ENCODE measurements at places on chromosomes 16 and 17.

- DNase-seq = no peak
Measured at GRCh38 chr17:75835654-75835987, 8.6 kb downstream of the UNC13D start.

DNA sequence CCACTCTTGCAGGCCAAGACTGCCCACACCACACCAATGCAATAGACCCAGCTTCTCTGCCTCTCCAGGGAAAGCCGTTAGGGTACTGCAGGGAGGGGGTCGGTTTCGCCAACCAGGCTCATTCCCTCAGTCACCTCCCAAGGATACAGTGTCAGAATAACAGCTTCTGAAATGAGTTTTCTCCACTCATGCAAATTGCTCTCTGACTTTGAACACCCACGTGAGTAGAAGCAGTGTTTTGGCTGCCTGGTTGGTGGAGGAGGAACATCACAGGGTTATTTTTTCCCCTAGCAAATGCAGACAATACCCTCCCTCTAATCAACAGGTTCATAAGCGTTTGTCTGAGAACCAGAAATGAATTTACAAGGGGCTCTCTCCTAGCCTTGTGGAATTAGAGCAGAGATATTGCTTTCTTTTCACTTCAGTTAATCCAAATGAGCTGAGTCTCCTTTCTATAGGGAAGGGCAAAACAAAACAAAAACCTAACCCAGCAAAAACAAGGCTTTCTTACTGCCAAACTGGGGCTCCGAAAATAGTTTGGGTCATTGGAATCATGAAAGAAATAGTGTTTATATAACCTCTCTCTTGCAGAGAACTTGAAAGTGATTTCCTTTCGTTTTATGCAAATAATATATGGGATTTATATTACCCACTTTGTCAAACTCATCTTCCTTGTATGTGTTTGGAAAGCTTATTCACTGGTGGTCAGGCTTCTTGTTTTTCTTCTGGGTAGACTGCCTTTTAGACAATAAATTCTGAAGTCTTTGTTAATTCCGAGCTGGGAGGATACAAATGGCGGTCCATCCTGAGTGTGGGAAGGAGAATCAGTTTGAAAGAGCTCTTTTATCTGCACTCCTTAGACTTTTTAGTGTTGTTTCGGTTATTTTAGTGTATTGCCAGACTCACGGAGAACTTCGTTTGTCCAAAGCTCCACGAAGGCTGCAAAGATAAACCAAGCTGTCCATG is 229.9 kb downstream of the MSI2 start:
- no peak for DNase-seq

DNA sequence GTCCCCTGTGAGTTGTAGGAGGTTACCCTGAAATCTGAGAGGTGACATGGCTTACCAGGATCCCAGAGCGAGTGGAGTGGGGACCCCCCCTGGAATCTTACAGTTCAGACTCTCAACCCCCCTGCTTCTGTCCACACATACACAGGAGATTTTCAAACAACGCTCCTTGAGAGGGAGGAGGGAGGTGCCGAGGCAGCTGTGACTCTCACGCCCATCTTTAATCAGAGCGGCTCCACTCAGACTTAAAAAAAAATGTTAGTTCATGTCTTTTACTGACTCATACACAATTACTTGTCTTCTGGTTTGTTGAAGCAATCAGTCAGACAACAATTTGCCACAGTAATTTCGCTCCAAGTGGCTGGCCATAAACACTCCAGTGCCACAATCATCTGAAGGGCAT is 15.4 kb upstream of the TMEM220 start:
- no peak for DNase-seq

GRCh38 chr17:48747445-48748363 is 19.2 kb upstream of the HOXB13 start:
- DNase-seq = no peak

DNA sequence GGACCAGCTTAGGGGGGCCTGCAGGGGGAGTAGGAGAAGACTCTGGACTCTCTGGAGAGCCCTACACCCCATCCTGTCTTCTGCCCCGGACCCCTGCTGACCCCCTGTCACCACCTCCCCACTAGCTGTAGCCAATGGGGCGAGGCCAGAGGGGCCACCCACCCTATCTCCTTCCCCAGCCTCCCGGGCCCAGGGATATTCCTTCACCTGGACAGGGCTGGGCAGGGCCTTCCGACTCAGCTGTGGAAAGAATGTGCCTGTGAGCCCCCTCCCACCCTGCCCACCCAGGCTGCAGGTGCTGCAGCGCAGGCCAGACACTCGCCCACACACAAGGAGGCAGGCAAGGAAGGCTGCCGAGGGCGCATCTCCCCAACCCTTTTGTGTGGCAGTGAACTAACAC is 23.0 kb downstream of the TSPOAP1 start:
- no peak for DNase-seq

DNA sequence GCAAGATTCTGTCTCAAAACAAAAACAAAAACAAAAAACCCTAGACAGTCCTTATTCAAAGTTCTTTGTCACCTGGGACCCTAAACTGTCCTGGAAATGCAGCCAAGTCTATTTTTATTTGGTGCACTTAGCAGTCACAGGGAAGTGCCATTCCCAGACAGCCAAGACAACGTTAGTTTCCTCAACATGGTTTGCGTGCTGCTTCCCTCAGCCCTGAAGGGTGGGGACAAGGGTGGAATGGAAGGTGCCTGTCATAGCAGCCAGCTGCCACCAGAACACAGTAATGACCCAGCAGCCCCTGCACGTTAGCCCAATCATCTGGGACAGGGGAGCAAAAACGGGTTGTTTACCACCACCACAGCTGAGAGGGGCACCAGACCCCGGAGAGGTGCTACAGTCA is 16.9 kb downstream of the CREBBP start:
- no peak for DNase-seq

DNA sequence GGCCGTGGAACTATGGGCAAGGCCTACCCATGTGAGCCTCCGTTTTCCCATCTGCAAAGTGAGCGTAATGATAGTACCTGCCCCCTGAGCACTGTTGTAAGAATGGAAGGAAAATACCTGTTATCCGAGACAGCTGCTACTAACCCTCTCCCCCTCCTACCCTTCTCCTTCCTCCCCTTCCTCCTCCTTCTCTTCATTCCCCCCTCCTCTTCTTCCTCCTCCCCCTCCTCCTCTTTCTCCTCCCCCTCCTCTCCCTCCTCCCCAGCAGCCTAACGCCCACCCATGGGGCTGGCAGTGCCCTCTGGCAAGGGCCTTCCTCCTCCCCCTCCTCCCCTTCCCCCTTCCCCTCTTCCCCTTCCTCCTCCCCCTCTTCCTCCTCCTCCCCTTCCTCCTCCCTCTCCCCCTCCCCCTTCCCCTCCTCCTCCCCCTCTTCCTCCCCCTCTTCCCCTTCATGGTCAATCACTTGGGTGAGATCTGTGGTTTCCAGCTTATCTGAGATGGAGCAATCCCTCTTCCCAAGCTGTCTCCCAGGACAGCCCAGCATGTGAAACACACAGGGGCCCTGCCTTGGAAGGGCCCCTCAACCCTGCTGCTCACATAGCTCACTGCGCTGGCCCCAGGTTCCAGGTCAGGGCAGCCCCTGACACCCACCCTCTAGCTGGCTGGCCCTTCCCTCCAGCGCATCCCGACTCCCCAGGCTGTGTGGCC is 6.4 kb downstream of the ZFPM1 start:
- DNase-seq = no peak

GRCh38 chr17:17056156-17056539 is 13.9 kb downstream of the MPRIP start:
- peak; percentile 17 for DNase-seq

DNA sequence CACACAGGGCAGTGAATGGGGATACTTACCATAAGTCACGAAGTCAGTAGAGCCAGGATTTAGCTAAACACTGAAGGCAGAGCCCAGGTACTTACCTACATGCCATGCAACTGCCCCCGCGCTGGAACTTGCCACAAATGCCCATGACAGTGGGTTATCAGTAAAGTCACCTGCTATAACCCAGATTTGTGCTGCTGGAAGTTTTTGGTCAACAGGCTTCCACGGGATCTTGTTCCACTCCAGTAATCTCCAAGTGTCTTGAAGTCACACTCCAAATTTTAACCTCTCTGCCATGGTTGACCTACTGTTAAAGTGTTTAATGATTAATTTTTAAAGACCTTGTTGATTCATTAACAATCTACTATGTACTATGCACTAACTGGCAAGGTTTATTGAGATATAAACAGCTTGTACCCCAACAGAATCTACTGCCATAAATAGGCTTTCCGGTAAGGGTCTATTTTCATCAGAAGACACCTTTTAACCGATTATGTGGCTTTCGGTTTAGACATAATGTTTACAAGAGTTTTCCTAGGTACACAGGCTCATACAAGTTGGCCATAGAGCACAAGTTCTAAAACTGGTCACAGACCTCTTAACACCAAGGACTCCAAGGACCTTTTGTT is 6.3 kb upstream of the SLC5A11 start:
- DNase-seq = no peak

- DNase-seq = no peak
Measured at GRCh38 chr17:5352681-5353289, 66.7 kb downstream of the NUP88 start.

DNA sequence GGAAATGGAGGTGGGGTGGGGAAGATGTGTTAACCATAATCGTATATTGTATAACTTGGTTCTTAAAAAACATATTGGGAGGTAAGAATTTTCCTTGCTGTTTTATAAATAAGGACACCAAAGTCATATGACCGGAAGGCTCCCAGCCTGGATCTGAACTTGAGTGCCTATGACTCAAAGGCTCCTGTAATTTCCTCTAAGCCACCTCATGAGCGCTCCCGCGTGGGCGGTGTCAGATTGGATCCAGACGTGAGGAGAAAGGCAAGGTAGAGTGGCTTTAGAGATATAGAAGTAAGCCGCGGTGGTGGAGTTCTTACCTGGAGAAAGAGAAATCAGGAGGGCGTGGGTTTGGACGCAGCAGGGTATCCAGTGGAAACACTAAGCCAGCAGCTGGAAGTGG is 196.2 kb upstream of the NLRP1 start:
- DNase-seq = no peak

- no peak for DNase-seq
Measured at GRCh38 chr17:4340914-4341615, 25.4 kb downstream of the UBE2G1 start.

- peak; percentile 60 for DNase-seq
Measured at GRCh38 chr17:79809530-79810129, 12.8 kb upstream of the CBX8 start.

- DNase-seq = peak; percentile 43
Measured at GRCh38 chr17:12422651-12423050, 243.0 kb upstream of the MYOCD start.

- no peak for DNase-seq
Measured at GRCh38 chr16:1311738-1312466, 2.5 kb downstream of the UBE2I start.

GRCh38 chr17:73400915-73401545 is 89.2 kb upstream of the CDC42EP4 start:
- no peak for DNase-seq

- no peak for DNase-seq
Measured at GRCh38 chr17:65359016-65359415, 202.4 kb downstream of the AXIN2 start.

DNA sequence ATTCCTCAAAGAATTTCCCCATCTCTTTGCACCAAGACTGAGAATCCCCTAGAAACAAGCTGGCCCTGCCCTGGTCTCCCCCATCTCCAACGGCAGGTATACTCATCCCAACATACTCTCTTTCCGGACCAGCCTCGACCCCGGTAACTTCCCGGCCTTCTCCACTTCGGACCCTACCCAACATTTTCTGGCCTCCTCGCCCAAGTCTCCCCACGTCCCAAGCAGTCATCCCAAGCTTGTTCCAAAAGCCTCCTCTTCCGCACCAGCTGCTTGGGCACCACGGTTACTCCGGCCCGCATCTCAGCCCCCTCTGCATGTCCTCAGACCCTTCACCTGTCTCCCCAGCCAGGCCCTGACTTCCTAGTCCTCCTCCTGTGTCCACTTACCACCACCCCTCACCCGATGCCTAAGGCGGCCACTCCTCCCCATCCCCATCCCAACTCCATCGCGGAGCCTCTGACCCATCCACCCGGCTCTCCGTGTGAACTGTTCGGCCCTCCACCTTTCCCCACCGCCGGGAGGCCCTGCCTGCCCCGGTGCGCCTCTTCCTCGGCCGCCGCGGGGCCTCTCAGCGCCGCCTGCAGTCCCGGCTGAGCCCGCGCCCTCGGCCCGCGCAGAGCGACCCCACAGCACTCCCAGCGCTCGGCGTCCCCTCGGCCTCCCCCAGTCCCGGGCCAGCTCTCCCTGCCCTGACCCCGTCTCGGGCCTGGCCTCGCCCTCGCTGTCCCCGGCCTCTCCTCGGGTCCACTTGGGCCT is 994 bp downstream of the PITPNA start:
- DNase-seq = peak; percentile 35

- no peak for DNase-seq
Measured at GRCh38 chr16:10777356-10777755, 33.7 kb downstream of the NUBP1 start.

DNA sequence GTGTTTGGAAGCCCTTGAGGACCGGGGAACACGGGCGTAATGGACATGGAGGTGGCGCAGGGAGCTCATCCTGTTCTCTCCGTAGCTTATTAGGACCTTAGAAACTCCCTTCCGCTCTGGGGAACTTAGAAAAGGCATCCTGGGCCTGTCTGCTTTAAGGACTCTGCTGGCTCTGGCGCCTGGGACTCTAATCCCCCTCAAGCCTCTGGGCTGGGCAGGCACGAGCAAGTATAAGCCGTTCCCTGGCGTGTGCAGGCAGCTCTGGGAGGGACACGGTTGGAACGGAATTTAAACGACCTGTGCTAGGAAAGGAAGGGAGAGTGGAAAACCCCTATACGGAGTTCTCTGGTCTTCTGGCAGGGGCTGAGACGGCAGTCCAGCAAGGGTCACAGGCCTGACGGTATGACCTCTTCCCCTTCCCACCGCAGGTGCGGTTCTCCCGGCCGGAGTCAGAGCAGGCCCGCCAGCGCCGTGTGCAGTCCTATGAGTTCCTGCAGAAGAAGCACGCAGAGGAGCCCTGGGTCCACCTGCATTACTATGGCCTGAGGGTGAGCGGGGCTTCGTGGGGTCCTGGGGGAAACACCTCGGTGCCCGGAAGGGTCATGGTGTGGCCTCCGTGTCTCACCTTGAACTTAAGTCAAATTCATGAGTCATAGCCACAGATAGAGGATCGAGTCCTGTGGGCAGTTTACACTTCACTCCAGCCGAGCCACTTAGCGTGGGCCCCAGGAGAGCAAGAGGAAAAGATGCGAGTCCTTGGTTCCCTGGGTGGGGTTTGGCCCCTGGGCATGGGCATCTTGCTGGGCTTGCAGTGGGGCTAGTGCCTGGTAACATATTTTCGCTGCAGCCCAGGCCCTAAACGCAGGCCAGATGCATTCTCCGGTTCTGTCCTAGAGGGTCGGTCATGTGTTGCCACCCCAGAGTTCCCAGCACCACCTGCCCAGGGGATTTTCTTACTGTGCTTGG is 17.7 kb downstream of the POLR3E start:
- peak; percentile 6 for DNase-seq

- no peak for DNase-seq
Measured at GRCh38 chr17:737561-738113, 5.2 kb downstream of the TLCD3A start.

- no peak for DNase-seq
Measured at GRCh38 chr16:76574651-76575050, 297.4 kb downstream of the CNTNAP4 start.

- DNase-seq = no peak
Measured at GRCh38 chr17:19023209-19023999, 18.8 kb upstream of the FAM83G start.

- no peak for DNase-seq
Measured at GRCh38 chr17:48818361-48818841, 1.4 kb upstream of the TTLL6 start.

GRCh38 chr16:61421111-61421510 is 615.1 kb downstream of the CDH8 start:
- no peak for DNase-seq
